ENCODE measurements at places on chromosomes 7 and 10.

DNA sequence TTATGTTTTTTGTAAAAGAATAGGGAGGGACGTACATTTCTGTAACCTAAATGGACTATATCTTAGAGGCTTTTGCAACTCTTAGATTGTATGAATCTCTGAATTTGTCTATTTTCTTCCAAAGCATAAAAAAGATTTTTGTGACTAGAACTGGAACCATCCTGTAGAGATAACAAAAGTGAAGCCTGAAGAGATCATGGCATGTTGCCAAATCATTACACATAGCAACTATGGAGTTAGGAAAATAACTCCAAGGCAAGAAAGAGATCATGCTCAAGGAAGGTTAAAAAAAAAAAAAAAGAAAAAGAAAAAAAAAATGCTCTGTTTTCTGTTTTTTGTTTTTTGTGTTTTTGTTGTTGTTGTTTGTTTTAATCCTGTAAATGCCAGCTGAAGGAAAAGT, 567.7 kb upstream of the ZWINT start:
- no peak for DNase-seq

DNA sequence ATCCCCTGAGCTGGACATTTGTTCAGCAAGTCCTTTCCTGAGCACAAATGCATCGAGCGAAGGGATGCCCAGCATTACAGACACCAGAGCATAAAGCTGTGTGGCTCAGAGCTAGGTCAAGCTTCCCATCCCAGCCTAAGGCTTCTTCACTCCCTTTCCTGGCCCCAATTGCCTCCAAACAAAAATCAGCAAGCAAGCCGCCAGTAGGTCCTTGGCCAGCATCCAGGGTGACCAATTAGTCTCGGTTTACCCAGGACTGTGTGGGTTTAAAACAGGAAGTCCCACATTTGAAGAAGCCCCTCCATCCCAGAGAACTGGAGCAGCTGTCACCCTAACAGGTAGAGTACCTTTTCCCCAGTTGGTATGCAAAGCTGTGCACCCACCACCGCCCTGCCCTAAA, 51.2 kb downstream of the PRKAG2 start:
- DNase-seq = no peak

DNA sequence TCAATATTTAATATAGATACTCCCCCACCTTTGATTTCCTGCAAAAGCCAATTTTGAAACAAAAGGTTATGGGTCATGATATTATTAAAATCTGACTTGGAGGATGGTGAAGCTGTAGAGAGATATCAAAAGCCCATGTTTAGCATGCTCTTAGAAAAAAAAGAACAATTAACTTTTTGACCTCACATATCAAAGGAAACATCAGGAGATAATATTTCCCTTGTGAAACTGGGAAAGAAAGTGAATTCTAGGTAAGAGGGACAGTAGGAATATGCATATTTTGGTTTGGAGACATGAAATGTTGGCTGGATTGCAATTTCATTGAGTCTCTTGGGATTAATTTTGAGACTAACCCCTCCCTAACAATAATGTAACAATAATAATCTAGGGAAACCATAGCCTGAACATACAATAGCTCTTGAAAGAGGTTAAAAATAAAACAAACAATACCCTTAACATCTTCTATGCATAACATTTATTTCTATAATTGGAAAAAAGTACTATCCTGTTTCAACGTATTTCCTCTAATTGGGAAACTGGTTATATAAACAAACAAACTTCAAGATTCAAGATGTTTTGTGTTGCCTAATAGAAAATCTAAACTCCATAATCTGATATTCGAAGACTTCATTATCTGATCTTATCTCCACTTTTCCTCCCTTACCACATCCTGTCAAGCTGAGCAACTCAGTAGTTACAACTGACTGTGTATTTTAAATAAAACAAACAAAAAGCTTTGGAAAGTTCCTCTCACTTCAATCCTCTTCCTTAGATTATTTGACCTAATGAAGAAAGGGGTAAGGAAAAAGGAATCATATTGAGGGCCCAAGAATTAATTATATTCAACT, 14.8 kb downstream of the TMEM26 start:
- DNase-seq = no peak

GRCh38 chr10:13822490-13822889, 235.7 kb downstream of the PRPF18 start:
- DNase-seq = no peak

DNA sequence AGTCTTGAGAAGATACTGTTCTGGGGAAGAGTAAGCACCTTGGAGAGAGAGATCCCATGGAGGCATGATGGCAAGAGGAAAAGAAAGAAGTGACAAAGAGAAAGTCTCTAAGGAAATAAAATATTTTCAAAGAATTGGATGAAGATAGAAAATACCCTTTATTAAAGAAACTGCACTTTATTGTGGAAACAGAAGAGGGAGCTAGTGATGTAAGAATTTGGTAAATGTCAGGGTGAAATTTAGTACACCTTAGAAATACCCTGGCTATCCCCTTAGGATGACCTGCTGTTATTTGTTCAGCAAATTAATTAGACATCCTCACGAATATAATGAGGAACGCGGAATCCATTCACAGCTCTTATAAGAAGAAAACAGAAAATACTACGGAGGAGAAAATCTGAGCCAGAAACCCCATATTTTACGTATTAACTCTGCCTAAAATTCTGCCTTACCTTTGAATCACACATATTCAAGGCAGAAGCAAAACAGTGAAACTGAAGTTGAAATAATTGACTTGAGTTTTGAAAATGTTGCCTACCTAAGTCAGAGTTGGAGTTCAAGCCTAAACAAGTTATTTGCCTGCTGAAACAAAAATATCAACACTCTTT, 90.7 kb downstream of the TFPI2 start:
- no peak for DNase-seq

DNA sequence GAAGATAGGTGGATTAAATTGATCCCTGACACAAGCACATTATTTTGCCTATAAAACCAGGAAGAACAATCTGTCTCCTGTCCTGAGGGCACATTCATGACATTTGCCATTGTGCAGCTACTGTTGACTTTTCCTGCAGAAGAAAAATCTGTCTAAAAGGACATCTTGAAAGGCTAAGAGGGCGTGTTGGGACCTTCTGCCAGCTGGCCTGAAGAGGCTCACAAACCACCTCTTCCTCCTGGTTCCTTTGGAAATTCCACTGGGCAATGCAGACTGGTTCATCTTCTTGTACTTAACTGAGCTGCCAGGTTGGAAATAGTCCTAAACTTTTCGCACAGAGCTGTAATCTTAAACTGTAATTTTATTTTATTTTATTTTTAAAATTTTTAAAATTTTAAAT, 35.7 kb upstream of the PIP start:
- DNase-seq = no peak

- DNase-seq = no peak
Measured at GRCh38 chr10:48999346-48999745, 59.7 kb upstream of the LRRC18 start.

DNA sequence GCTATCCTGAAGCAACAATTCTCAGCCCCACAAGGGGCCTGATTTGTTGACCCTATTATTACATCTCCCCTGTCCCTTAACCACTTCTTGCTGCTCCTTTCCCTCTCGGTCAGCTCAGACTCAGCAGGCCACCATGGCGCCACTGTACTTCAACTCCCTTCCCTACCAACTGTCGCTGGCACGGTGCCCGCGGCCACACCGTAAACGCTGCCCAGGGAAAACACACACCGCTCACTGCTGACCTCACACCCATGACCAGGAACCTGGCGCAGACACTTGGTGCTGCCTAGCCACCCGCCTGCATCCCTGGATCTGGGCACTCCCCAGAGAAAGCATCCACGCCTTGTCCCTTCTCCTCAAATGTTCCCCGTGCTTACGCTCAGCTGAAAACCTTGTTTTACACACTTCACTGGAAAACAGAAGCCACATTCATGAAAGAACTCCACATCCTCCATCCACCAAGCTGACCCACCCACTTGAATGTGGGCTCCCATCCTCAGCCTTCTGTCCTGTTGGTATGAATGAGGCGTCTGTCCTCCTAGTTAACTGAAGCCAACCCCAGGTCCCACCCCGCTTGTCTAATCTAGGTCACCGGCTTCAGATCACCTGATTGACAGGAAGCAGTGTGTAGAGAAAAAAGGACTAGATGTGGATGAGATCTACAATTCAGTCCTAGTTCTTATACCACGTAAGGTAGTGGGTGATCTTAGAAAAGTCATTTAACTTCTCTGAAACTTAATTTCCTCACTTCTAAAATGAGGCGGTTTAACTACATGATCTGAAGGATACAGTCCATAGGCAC, 28.5 kb upstream of the CRYGN start:
- DNase-seq = no peak

GRCh38 chr7:36887233-36887632, 162.9 kb upstream of the AOAH start:
- no peak for DNase-seq

GRCh38 chr7:28125431-28126409, 54.9 kb downstream of the JAZF1 start:
- DNase-seq = no peak

- DNase-seq = no peak
Measured at GRCh38 chr7:5452937-5453540, 29.4 kb upstream of the TNRC18 start.

GRCh38 chr10:113473851-113474250, 79.0 kb upstream of the HABP2 start:
- no peak for DNase-seq

- no peak for DNase-seq
Measured at GRCh38 chr7:123579416-123579815, 21.8 kb upstream of the NDUFA5 start.

GRCh38 chr7:44978511-44979366, at the start of gene MYO1G:
Gene MYO1G, minus strand, starts transcription at chr7:44979015. Its CDS starts 54 bp downstream, at chr7:44978961.
- peak; percentile 63 for DNase-seq

GRCh38 chr10:97520978-97521761, 22.4 kb downstream of the UBTD1 start:
- no peak for DNase-seq

- DNase-seq = no peak
Measured at GRCh38 chr7:91569728-91570457, 305.7 kb downstream of the FZD1 start.

GRCh38 chr7:132806834-132807233, 230.6 kb upstream of the PLXNA4 start:
- DNase-seq = no peak

DNA sequence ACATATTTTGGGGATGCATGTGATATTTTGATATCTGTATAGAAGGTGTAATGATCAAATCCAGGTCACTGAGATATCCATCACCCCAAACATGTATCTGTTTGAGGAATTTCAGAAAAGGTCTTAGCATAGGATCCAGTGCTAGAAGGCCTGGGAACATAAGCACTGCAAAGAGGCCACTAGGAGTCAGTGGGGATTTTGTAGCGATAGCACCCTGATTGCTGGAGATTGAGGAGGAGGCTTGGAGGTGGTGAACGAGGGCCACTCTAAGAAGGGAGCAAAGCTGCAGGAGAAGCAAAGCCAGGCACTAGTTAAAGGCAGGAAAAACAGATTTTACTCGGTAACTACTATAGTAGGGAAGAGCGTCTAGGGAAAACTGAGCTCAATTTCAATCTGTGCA, 324.0 kb downstream of the LHFPL3 start:
- no peak for DNase-seq

DNA sequence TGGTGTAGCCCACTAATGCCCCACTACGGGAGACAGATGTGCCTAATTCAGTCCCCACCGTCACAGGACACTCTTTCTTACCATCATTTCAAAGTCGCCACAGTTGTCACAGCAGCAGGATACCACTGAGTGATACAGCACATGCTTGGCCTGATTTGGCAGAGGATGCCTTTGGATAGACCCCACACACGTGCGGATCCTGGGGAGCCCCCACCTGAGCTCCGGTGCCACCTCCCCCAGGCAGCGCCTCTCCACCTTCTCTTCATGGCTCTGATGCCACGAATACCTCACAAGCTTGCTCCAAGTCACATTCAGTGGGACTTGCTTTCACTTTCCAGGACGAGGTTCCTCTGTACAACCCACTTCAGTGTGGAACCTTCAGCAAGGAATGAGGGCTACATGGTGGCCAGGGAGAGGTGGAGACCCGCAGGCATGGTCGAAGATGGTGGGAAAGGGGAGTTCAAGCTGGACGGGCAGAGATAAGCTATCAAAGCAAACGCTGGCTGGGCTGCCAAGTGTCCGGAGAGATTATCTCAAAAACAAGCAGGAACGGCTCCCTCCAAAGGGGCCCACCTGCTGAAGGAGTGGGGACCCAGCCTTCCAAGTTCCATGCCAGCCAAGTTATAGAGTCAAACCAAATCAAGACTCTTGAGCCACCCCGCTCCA, 107.4 kb downstream of the ZRANB1 start:
- no peak for DNase-seq

DNA sequence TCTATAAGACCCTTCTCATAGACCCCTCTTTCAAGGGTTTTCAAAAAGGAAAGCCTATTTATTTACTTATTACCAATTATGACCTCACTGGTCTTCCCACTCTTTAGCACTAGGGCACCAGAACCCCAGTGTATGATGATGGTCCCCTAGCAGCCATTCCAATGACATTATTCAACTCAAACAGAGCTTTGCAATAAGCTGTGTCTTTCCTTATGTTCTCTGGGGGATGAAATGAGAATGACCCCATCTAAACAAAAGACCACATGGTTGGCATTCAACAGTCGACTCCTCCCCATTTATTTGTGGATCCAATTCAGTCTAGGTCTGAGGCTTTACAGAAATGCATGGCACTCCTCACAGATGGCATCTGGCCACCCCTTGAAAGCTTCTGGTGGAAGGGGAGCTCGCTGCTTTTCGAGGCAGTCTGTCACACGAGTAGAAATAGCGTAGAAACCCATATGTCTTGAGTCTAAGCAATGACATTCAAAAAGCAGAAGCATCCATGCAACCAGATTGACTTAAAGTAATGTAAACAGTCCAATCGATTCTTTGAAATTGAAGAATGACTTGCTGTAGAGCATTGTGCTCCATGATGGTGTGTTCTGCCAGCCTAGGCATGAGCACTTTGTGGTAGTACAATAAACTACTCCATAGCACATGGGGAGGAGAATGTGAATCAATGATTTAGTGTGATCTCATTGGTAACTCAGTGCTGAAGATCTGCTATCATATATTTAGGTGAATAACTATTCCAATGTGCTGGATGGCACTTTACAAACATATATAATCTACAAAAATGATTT, 29.8 kb downstream of the NRP1 start:
- DNase-seq = no peak

DNA sequence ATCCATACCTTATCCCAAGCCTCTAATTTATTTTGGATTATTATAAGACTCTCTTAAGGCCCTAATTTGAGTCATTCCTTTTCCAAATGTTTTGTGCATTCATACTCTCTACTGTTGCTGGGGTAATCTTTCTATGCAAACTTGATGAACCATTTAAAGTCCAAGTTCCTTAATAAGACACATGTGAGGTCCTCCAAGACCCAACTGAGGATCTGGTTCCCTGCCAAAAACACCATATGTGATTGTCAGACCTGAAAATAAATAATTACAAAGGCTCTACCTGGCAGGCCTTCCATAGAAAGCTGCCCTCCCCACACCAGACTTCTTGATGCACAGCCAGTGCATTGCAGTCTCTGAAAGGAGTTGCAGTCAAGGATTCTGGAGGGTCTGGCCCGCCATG, 257.9 kb upstream of the AKR1E2 start:
- no peak for DNase-seq

Measured in effector CD8-positive, alpha-beta T cell (primary cell).